ENCODE measurements at places on chromosomes 16 and 17. TPM values are rescaled to one million over a fixed set of nuclear protein-coding genes. Genes with fewer than 3 reads are reported as not detected.

- no peaks in the 10 kb centered on the region for H3K36me3 ChIP-seq
- no peak for DNase-seq
- peak overlapping the region; percentile 41 for H3K27ac ChIP-seq
- no peak overlapping the region for H3K4me3 ChIP-seq
- H3K27me3 ChIP-seq: no peaks in the 10 kb centered on the region
Observed at GRCh38 chr16:11138769-11139325, 117.2 kb downstream of the SOCS1 start.

- H3K4me1 ChIP-seq: no peaks in the 10 kb centered on the region
- H3K27ac ChIP-seq: no peak overlapping the region
- no peak for DNase-seq
- H3K36me3 ChIP-seq: no peaks in the 10 kb centered on the region
- no peaks in the 10 kb centered on the region for H3K27me3 ChIP-seq
Observed at GRCh38 chr16:47229053-47230050, 85.6 kb upstream of the NETO2 start.

SCGB1C2 gene
- not detected for total RNA-seq

GRCh38 chr17:43591779-43592562, 45.8 kb upstream of the ETV4 start:
- H3K27ac ChIP-seq: peak overlapping the region; percentile 94
- peak overlapping the region; percentile 36 for H3K4me3 ChIP-seq
- H3K27me3 ChIP-seq: no peaks in the 10 kb centered on the region
- no peaks in the 10 kb centered on the region for H3K36me3 ChIP-seq

KRT33A gene
- total RNA-seq: not detected

- no peak for DNase-seq
- H3K4me1 ChIP-seq: no peaks in the 10 kb centered on the region
- no peaks in the 10 kb centered on the region for H3K36me3 ChIP-seq
- no peak overlapping the region for H3K4me3 ChIP-seq
- H3K27me3 ChIP-seq: no peaks in the 10 kb centered on the region
Observed at GRCh38 chr17:69692171-69692570, 277.7 kb downstream of the MAP2K6 start.

TNFSF12 gene
- not detected for total RNA-seq

DNA sequence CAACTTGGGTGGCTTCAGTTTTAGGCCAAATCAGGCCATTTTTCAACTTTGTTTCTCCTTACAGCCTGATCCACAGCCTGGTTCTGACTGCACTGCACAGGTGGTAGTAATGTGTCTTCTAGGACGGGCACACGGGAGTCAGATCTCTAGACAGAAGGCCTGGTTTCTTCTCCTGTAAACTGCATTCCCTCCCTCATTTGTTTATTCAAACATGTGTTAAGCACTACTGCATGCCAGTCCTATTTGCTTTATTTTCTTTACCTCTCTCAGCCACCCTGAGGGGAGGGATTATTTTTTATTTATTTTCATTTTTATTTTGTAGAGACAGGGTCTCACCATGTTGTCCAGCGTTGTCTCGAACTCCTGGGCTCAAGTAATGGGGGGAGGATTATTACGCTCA, 6.3 kb upstream of the KSR1 start:
- H3K27ac ChIP-seq: no peak overlapping the region
- no peaks in the 10 kb centered on the region for H3K36me3 ChIP-seq
- H3K4me1 ChIP-seq: peaks cover 30% of the 10 kb centered on the region
- H3K27me3 ChIP-seq: no peaks in the 10 kb centered on the region
- no peak overlapping the region for H3K4me3 ChIP-seq
- no peak for DNase-seq

GP1BA gene
- not detected for total RNA-seq

ANKS4B gene
- 0.02 TPM for total RNA-seq

- H3K4me1 ChIP-seq: peaks cover 28% of the 10 kb centered on the region
- no peaks in the 10 kb centered on the region for H3K36me3 ChIP-seq
- no peaks in the 10 kb centered on the region for H3K27me3 ChIP-seq
- H3K4me3 ChIP-seq: no peak overlapping the region
Observed at GRCh38 chr17:81160306-81160705, 5.0 kb upstream of the PVALEF start.

- H3K27ac ChIP-seq: no peak overlapping the region
- no peak for DNase-seq
Observed at GRCh38 chr17:21029515-21029914, 13.3 kb downstream of the USP22 start.

GRCh38 chr16:22007159-22007508, 777 bp upstream of the MOSMO start:
- peak overlapping the region; percentile 80 for H3K4me3 ChIP-seq
- H3K36me3 ChIP-seq: no peaks in the 10 kb centered on the region
- H3K27me3 ChIP-seq: peaks cover 6% of the 10 kb centered on the region
- H3K27ac ChIP-seq: no peak overlapping the region
- DNase-seq: no peak

DNA sequence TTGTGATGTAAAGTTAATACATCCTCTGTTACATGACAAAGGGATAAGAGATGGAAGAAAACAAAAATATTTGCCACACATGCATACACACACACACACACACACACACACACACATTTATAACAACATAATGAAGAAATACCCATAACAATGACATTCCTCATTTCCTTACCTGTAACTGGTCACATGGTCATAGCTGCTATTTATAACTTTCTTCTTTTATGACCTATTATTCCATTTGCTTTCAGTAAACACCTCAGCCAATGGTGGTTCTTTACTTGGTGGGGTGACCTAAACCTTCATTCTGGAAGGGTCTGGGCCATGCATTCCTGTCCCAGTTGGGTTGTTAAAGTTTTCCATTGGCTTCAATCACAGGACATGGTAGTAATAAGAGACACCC, 5.3 kb downstream of the MT2A start:
- H3K27me3 ChIP-seq: peaks cover 4% of the 10 kb centered on the region
- H3K4me1 ChIP-seq: peaks cover 19% of the 10 kb centered on the region
- H3K36me3 ChIP-seq: no peaks in the 10 kb centered on the region
- H3K27ac ChIP-seq: no peak overlapping the region
- no peak for DNase-seq
- H3K4me3 ChIP-seq: no peak overlapping the region

ITGB4 gene
- 4.3 TPM for total RNA-seq

DNA sequence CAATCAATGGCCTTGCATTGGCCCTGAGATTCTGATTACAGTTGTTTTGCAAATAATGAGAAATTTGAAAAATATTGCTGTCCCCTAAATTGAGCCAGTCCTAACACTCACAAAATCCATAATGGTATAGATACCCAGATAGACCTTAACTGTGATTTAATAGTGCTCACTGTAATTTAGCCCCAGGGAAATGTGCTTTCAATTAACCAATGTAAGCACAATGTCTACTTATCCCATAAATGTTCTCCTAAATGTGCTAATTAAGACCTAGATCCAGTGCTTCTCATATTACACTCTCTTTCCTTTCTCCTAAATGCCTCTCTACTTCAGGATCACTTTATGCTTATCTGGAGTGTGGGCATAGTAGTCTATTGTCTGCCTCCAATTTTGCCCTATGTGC, 417.8 kb upstream of the CCL2 start:
- no peaks in the 10 kb centered on the region for H3K4me1 ChIP-seq
- no peak overlapping the region for H3K27ac ChIP-seq
- no peak for DNase-seq
- H3K4me3 ChIP-seq: no peak overlapping the region
- H3K27me3 ChIP-seq: peaks cover 7% of the 10 kb centered on the region
- no peaks in the 10 kb centered on the region for H3K36me3 ChIP-seq

EVPLL gene
- not detected for total RNA-seq

TEX14 gene
- total RNA-seq: 3.4 TPM

- no peaks in the 10 kb centered on the region for H3K27me3 ChIP-seq
- no peak for DNase-seq
- H3K36me3 ChIP-seq: no peaks in the 10 kb centered on the region
- no peak overlapping the region for H3K4me3 ChIP-seq
Observed at GRCh38 chr16:46756772-46757171, 8.6 kb upstream of the MYLK3 start.

TMEM114 gene
- not detected for total RNA-seq

KRTAP9-7 gene
- not detected for total RNA-seq

- no peak overlapping the region for H3K27ac ChIP-seq
- DNase-seq: no peak
- H3K4me3 ChIP-seq: no peak overlapping the region
- no peaks in the 10 kb centered on the region for H3K4me1 ChIP-seq
Observed at GRCh38 chr17:8843344-8843743, 24.1 kb downstream of the PIK3R6 start.

BRICD5 gene
- 4.1 TPM for total RNA-seq

DNA sequence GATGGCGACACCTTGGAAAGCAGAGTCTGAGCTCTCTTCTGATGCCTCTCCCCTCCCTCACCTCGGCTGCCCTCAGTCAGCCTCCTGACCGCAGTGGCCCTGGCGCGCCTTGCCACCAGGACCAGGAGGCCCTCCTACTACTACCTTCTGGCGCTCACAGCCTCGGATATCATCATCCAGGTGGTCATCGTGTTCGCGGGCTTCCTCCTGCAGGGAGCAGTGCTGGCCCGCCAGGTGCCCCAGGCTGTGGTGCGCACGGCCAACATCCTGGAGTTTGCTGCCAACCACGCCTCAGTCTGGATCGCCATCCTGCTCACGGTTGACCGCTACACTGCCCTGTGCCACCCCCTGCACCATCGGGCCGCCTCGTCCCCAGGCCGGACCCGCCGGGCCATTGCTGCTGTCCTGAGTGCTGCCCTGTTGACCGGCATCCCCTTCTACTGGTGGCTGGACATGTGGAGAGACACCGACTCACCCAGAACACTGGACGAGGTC, 4.4 kb downstream of the GPR142 start:
- H3K4me1 ChIP-seq: no peaks in the 10 kb centered on the region
- H3K27me3 ChIP-seq: peaks cover 11% of the 10 kb centered on the region
- DNase-seq: no peak
- H3K4me3 ChIP-seq: no peak overlapping the region

SYCE1L gene
- total RNA-seq: 0.49 TPM

DNA sequence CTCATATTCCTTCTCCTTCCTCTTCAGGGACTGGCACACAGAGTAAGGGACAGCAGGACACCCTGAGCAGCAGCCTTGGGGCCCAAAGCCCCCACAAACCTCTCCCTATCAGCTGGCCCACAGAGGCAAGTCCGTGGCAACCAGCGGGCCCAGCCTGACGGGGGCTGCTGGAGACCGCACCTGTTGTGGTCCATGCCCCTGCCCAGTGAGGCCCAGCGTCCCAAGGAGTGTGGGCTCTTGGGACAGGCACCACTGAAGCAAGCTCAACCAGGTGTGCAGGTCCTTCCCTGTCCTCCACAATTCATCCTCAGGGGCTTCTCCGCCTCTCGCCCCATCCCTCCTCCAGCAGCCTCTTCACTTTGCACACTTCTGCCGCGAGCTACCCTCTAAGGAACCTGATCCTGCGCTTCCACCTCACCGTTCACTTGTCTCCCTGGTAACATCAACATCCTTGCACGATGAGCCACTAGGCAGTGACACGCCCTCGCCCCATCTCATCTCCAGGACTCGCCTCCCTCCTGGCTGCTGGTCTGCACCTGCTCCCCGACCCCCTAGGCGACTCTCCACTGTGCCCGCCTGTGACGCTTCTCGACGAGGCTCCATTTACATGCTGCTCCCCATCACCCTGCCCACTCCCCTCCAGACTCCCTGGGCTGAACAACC, 12.7 kb downstream of the MNT start:
- H3K36me3 ChIP-seq: no peaks in the 10 kb centered on the region
- H3K27me3 ChIP-seq: no peaks in the 10 kb centered on the region

- no peak overlapping the region for H3K4me3 ChIP-seq
- no peaks in the 10 kb centered on the region for H3K27me3 ChIP-seq
- DNase-seq: no peak
- no peak overlapping the region for H3K27ac ChIP-seq
Observed at GRCh38 chr17:50462446-50462845, 6.2 kb downstream of the CHAD start.

CAPNS2 gene
- total RNA-seq: 0.13 TPM

NACA2 gene
- not detected for total RNA-seq

ACSM2A gene
- not detected for total RNA-seq

DNA sequence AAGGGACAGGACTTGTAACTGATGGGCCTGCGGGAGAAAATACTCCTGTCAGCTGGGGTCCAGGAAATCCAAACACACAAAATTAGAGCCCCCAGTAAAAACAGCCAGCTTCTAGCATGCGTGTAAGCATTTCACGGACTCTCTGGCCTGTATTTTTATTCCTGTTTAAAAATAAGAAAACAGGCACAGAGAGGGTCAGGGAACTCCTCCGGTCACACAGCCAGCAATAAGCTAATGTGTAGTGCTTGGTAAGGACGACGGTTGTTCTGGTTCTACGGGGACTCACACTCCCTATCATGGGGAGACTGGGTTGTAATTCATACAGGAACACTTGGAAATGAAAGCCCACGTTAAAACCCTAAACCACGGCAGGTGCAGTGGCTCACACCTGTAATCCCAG, 1.5 kb upstream of the TCF25 start:
- no peaks in the 10 kb centered on the region for H3K4me1 ChIP-seq
- peaks cover 11% of the 10 kb centered on the region for H3K36me3 ChIP-seq
- no peak overlapping the region for H3K27ac ChIP-seq
- H3K4me3 ChIP-seq: no peak overlapping the region

- H3K4me1 ChIP-seq: peaks cover 10% of the 10 kb centered on the region
- no peak overlapping the region for H3K27ac ChIP-seq
- no peak for DNase-seq
- peaks cover 33% of the 10 kb centered on the region for H3K36me3 ChIP-seq
Observed at GRCh38 chr16:19700319-19700781, 17.7 kb downstream of the KNOP1 start.

DNA sequence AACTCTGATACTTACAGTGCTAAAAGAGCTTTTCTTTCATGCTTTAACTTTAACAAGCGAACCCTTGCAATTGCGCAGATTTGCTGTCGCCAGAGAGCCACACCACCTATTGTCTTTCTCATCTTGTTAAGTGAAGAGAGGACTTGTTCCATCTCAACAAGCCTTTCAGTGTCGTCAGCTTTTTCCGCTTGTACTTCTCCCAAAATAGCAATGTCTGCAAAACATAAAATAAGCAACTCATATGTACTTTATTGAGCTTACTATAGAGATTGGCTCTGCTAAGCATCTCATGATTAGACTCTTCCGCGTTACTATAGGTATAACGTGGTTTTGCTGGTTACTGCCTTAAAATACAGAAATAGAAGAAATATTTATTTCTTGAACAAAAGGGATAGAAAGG, 51.9 kb downstream of the ABCA8 start:
- no peak overlapping the region for H3K27ac ChIP-seq
- H3K4me3 ChIP-seq: no peak overlapping the region
- no peaks in the 10 kb centered on the region for H3K4me1 ChIP-seq

CRYBA1 gene
- total RNA-seq: not detected

Data from SJCRH30 (cell line).